ENCODE measurements at places on chromosomes 1 and 21.

- DNase-seq: no peak
Observed at GRCh38 chr1:168887381-168887780, 158.4 kb upstream of the DPT start.

GRCh38 chr1:68355614-68356013 is 94.1 kb downstream of the RPE65 start:
- no peak for DNase-seq

- DNase-seq: no peak
Observed at GRCh38 chr1:119361205-119361604, 7.4 kb upstream of the HAO2 start.

GRCh38 chr1:100335436-100335835 is 16.9 kb upstream of the CDC14A start:
- DNase-seq: no peak

GRCh38 chr1:56676571-56677035 is 31.5 kb downstream of the PRKAA2 start:
- no peak for DNase-seq

- no peak for DNase-seq
Observed at GRCh38 chr1:19372602-19373001, 60.5 kb downstream of the SLC66A1 start.

- no peak for DNase-seq
Observed at GRCh38 chr1:951364-951763, 7.7 kb downstream of the NOC2L start.

GRCh38 chr1:21815724-21816321 is 3.8 kb downstream of the LDLRAD2 start:
- DNase-seq: no peak

DNA sequence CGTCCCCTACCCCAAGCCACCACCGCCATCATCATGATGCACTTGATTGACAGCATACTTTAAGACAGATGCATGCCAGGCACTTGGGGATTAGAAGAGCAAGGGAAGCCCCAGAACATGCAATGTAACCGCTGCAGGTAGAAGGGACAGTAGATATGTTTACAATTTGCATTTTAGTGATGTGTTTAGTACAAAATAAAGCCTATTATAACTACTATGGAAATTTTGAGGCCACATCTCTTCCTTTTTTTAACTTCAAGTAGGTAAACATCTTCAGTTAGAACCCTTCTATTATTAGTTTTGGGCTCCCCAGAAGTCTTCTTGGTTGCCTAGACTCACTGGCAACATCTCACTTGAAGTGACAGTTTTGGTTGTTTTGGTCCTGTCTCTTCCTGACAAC is 25.3 kb downstream of the CR1L start:
- no peak for DNase-seq

- no peak for DNase-seq
Observed at GRCh38 chr1:41323243-41323642, 38.0 kb upstream of the FOXO6 start.

GRCh38 chr1:28155628-28156027 is 20.9 kb downstream of the PTAFR start:
- no peak for DNase-seq

- no peak for DNase-seq
Observed at GRCh38 chr1:218642033-218642948, 297.2 kb downstream of the TGFB2 start.

DNA sequence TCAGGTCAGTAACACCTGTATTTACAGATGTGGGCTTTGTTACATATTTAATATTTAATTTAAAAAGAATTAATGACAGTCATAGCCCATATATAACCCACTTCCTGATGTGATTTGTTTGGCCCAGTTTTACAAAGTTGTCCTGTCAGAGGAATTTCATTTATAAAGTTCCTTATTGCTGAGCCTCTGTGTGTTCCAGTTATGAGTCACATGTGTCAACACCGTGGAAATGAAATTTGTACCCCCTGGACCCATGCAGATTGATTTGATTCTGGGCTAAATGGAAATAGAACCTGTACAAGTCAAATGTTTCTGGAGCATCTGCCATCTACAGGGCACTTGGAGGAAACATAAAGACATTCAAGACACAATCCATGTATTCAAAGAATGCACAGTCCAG is 149.2 kb downstream of the CACNA1E start:
- no peak for DNase-seq

GRCh38 chr1:79859212-79859948 is 852.9 kb upstream of the ADGRL4 start:
- no peak for DNase-seq

DNA sequence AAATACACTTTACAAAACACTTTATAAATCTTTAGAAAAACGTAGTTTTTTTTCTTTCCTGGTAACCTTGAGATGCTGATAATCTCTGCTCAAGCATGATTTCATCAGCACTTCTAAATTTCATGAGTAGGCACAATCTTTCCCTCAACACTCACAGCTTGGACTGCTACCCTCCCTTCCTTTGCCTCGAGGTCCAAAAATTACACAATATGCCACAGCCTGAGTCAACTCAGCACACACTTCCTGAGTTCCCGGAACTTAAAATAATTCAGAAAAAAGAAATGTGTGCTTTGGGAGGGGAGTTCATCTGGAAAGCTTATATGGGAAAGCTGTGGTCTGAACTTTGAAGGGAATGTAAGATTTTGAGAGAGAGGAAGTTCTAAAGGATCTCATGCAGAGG is 5.9 kb downstream of the CLCA2 start:
- DNase-seq: no peak

GRCh38 chr1:21804536-21804935 is 7.5 kb upstream of the LDLRAD2 start:
- DNase-seq: no peak

DNA sequence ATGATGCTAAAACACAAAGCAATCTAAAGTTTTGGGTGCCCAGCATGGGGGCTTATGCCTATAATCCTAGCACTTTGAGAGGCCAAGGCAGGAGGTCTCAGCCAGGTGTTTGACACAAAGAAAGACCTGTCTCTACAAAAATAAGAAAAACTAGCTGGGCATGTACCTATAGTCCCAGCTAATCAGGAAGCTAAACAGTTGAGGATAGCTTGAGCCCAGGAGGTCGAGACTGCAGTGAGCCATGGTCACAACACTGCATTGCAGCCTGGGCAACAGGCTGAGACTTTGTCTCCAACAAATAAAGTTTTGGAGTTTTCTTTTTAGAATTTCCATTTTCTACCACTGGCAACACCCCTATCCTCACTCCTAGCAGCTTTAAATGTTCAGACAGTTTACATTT is 55.1 kb upstream of the GUCA2A start:
- no peak for DNase-seq

All from caudate nucleus (tissue), 63 donors.